ENCODE measurements at places on chromosomes 3 and 15. TPM values are rescaled to one million over a fixed set of nuclear protein-coding genes. Genes with fewer than 3 reads are reported as not detected.

CYP8B1 gene
- total RNA-seq: 0.09 TPM

ROPN1B gene
- not detected for total RNA-seq

LRRC2 gene
- 0.58 TPM for total RNA-seq

MYO5C gene
- total RNA-seq: 0.54 TPM

NEIL1 gene
- total RNA-seq: 15.1 TPM

CCR9 gene
- 8.1 TPM for total RNA-seq

GPR149 gene
- not detected for total RNA-seq

ADAMTS7 gene
- total RNA-seq: 0.79 TPM

EPHB3 gene
- total RNA-seq: 0.58 TPM

- H3K36me3 ChIP-seq: no peaks in the 10 kb centered on the region
- no peaks in the 10 kb centered on the region for H3K4me1 ChIP-seq
- no peak overlapping the region for H3K4me3 ChIP-seq
- H3K27me3 ChIP-seq: peaks cover 2% of the 10 kb centered on the region
- DNase-seq: no peak
- no peak overlapping the region for H3K27ac ChIP-seq
These were observed 45.0 kb downstream of the CLSTN2 start for GRCh38 chr3:139979991-139980390.

DNA sequence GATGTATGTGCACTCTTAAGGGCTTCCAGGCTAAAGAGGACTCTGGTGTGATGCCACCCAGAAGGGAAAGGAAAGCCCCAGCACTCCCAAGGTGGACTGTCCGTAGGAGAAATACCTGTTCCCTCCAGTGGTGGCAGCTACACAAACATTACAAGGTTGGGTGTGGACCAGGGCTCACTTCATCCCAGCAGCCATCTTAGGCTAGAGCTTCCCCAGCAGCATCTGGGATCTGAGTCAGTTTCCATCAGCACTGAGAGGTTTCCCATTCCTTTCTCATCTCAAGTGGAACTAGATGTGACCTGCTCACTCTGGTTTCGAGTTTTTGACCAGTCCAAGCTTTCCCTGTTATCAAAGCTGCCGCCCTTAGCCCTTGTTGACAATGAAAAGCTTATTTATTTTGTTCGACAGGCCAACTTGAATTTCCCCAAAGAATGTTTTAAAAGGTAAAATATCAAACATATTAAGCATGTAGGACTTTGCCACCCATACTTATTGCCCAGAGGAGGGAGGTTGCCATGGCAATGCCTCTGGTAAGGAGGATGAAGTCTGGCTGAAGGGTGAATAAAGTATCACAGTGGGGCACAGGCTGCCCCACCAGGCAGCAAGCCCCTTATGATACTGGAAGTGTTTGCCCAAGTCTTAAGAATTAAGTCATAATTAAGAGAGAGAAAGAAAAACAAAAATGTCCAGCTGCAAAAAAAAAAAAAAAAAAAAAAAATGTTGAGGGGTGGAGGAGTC lies 28.9 kb downstream of the CLDN18 start:
- H3K27me3 ChIP-seq: peaks cover 6% of the 10 kb centered on the region
- H3K4me1 ChIP-seq: no peaks in the 10 kb centered on the region
- H3K27ac ChIP-seq: no peak overlapping the region
- no peaks in the 10 kb centered on the region for H3K36me3 ChIP-seq

DNA sequence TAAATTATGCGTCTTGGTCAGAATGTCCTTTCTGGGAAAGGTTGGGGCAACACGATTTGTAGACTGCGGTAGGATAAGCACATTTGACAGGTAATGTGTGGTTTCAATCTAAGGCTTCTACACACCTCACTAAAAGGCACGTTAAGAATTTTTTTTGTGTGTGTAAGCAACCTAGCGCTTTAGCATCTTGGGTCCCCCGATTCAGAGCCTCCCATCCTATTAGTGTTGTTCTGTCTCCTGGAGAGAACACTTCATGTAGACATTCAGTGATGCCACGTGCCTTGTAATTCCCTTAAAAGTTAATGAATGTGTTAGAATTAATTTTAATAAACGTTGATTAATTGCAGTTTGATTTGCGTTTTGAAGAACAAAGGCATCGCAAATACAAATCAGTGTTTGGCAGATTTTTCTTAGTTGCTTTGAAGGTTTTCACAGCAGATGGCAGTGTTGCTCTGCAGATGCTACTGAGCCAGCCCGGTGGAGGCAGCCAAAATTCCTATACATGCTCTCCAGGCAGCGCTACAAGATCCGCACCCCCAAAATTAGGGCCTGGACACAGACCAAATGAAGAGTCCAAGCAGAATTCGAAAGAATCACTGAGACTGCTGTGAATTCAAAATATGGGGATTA lies 63.5 kb downstream of the OTOL1 start:
- DNase-seq: no peak
- H3K27ac ChIP-seq: no peak overlapping the region
- H3K36me3 ChIP-seq: no peaks in the 10 kb centered on the region

- H3K27me3 ChIP-seq: peaks cover 2% of the 10 kb centered on the region
- no peak for DNase-seq
- no peaks in the 10 kb centered on the region for H3K36me3 ChIP-seq
- H3K4me1 ChIP-seq: no peaks in the 10 kb centered on the region
These were observed 41.4 kb downstream of the EOMES start for GRCh38 chr3:27680517-27681246.

GRCh38 chr3:126522363-126522788 lies 1.6 kb upstream of the CHST13 start:
- peaks cover 7% of the 10 kb centered on the region for H3K4me1 ChIP-seq
- no peak overlapping the region for H3K4me3 ChIP-seq
- no peak overlapping the region for H3K27ac ChIP-seq
- peaks cover 57% of the 10 kb centered on the region for H3K27me3 ChIP-seq

GRCh38 chr3:49869525-49870126 lies at the start of gene CAMKV:
Gene CAMKV (minus strand): TSS chr3:49869906. CDS start chr3:49862388, 7,518 bp downstream.
- no peak within 1 kb of the TSS for H3K27ac ChIP-seq
- no peaks in the 10 kb centered on the region for H3K36me3 ChIP-seq
- DNase-seq: peak; percentile 27
- peak within 1 kb of the TSS; percentile 52 for H3K4me3 ChIP-seq
- peaks cover 5% of the 10 kb centered on the region for H3K27me3 ChIP-seq

DNA sequence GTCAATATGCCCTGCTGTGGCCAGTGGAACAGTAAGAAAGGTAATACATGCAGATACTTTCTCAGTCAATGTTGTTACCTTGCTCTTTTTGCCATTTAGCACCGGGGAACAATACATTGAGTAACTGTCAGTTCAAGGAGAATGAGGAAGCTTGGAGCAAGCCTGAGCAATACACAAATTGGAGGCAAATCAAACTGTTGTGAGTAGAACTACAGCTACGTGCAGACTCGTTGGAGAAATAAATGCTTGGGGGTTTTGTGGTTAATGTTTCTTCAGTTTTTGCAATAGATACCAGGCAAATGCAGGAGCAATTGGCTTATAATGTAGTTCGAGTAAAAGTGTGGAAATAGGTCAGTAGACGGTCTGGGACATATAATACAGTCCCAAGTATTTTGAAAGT lies 587.3 kb upstream of the ROBO1 start:
- no peaks in the 10 kb centered on the region for H3K27me3 ChIP-seq
- H3K36me3 ChIP-seq: no peaks in the 10 kb centered on the region
- no peaks in the 10 kb centered on the region for H3K4me1 ChIP-seq
- no peak overlapping the region for H3K27ac ChIP-seq
- no peak for DNase-seq

DNA sequence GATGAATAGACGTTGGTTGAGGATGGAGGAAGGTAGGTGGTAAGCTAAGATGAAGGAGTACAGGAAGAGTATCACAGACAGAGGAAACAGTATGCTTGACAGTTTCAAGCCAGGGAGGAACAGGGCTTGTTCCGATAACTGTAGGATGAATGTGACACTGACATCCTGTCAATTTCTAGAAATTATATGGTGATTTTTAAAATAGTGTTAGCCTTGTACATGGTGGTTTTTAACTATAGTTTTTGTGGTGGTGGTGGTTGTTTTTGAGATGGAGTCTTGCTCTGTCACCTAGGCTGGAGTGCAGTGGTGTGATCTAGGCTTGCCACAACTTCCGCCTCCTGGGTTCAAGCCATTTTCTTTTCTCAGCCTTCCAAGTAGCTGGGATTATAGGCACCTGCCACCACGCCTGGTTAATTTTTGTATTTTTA lies 92.8 kb downstream of the FNDC3B start:
- peaks cover 4% of the 10 kb centered on the region for H3K4me1 ChIP-seq
- no peaks in the 10 kb centered on the region for H3K36me3 ChIP-seq
- no peak overlapping the region for H3K4me3 ChIP-seq
- H3K27ac ChIP-seq: peak overlapping the region; percentile 3
- DNase-seq: no peak

DNA sequence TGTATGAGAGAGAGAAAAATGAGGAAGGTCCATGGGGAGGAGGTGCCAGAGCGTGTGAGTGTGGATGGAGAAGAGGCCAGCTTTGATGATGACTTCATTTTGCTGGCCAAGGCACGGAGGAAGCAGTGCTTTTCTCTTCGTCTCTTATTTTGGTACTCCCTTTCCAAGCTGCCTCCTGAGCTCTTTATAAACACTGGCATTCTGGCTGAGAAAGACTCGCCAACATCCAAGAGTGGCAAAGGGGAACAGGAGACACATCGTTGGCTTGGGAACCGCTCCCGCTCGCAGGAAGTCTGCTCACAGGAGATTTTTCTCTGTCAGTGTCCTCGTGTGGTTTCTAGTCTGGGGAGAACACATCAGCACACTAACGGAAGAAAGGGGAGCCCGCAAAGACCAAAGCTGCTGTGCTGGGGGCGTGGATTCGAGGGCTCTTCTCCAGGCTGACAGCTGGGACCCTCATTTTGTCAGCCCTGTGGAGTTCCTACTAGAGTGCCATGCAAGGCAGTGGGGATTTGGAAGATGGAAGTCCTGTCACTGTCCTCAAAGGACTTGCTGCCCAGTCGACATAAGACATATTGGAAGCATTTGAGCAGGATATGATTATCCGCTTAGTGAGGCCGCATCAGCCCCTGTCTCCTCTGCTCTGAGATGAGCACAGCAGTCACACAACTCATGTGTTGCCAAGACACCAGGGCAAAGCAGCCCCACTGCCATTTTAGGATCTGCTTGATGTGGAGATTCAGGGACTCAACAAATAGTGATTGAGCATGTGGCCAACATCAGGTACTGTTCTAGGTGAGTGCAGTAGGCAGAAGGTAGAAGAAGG lies 8.0 kb upstream of the SEMA4B start:
- H3K27ac ChIP-seq: no peak overlapping the region
- no peak for DNase-seq
- no peaks in the 10 kb centered on the region for H3K27me3 ChIP-seq
- H3K4me3 ChIP-seq: no peak overlapping the region

GRCh38 chr3:46866720-46867549 lies 3.7 kb upstream of the MYL3 start:
- H3K4me1 ChIP-seq: no peaks in the 10 kb centered on the region
- no peak overlapping the region for H3K27ac ChIP-seq
- DNase-seq: peak; percentile 38
- H3K27me3 ChIP-seq: peaks cover 34% of the 10 kb centered on the region
- no peak overlapping the region for H3K4me3 ChIP-seq

- H3K27me3 ChIP-seq: peaks cover 21% of the 10 kb centered on the region
- DNase-seq: no peak
- no peak overlapping the region for H3K27ac ChIP-seq
- H3K36me3 ChIP-seq: no peaks in the 10 kb centered on the region
These were observed 19.4 kb upstream of the SLC41A3 start for GRCh38 chr3:126103121-126104027.

GRCh38 chr15:46088486-46089445 lies 453.9 kb downstream of the SQOR start:
- no peak overlapping the region for H3K4me3 ChIP-seq
- no peak overlapping the region for H3K27ac ChIP-seq

GRCh38 chr3:24359645-24360462 lies 134.8 kb downstream of the THRB start:
- H3K27ac ChIP-seq: no peak overlapping the region
- no peaks in the 10 kb centered on the region for H3K36me3 ChIP-seq
- no peaks in the 10 kb centered on the region for H3K27me3 ChIP-seq
- no peaks in the 10 kb centered on the region for H3K4me1 ChIP-seq
- no peak for DNase-seq

- no peak overlapping the region for H3K4me3 ChIP-seq
- DNase-seq: no peak
- no peak overlapping the region for H3K27ac ChIP-seq
- no peaks in the 10 kb centered on the region for H3K27me3 ChIP-seq
- peaks cover 7% of the 10 kb centered on the region for H3K36me3 ChIP-seq
These were observed 4.7 kb downstream of the EIF1B start for GRCh38 chr3:40313975-40314860.

GRCh38 chr3:62918131-62918530 lies 42.9 kb upstream of the CADPS start:
- DNase-seq: no peak
- no peak overlapping the region for H3K27ac ChIP-seq
- no peaks in the 10 kb centered on the region for H3K36me3 ChIP-seq

DNA sequence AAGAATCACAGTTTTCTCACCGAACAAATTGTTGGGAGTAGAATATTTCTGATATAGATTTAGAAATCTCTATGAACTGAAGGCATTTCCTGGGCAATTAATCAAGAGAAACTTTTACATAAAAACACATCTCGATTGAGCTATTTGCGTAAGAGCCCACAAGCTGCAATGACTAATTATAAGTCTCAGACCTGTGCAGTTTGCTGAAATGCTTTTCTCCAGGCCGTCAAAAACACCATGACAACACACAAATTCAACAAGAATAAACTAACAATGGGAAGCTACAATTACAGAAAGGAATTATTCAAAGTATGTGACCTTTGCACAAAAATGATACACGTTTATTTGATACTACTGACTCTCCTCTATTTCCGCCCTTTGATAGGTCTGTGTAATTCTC lies 481.2 kb upstream of the WNT5A start:
- no peaks in the 10 kb centered on the region for H3K4me1 ChIP-seq
- DNase-seq: no peak
- H3K27me3 ChIP-seq: no peaks in the 10 kb centered on the region
- no peak overlapping the region for H3K27ac ChIP-seq
- no peaks in the 10 kb centered on the region for H3K36me3 ChIP-seq
- H3K4me3 ChIP-seq: no peak overlapping the region

DNA sequence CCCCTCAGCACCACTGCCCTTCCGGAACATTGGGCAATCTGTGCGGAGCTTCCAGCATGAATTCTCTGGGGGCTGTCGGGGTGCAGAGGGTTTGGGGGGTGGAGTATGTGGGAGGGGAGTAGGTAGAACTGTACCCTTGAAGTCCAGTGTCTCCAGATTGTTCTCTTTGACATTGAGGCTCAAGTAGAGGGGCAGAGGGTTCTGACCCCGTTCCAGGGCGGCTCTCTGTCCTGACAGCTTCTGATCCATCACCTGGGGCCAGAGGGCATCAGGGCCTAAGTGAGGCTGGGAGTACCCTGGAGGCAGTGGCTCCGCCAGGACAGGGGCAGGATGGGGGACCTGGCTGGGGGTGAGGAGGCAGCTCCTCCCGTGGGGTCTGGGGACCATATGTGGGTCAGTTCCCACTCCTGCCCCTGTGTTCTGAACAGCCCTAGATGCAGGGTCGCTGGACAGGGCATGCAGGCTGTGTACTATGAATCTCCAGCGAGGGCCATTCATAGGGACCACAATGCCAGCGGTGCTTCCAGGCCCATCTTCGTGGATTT lies 22.1 kb downstream of the PLA2G4D start:
- no peaks in the 10 kb centered on the region for H3K4me1 ChIP-seq
- H3K27ac ChIP-seq: no peak overlapping the region
- H3K27me3 ChIP-seq: no peaks in the 10 kb centered on the region
- no peak overlapping the region for H3K4me3 ChIP-seq
- DNase-seq: no peak
